ENCODE measurements at places on chromosomes 12 and 14.

DNA sequence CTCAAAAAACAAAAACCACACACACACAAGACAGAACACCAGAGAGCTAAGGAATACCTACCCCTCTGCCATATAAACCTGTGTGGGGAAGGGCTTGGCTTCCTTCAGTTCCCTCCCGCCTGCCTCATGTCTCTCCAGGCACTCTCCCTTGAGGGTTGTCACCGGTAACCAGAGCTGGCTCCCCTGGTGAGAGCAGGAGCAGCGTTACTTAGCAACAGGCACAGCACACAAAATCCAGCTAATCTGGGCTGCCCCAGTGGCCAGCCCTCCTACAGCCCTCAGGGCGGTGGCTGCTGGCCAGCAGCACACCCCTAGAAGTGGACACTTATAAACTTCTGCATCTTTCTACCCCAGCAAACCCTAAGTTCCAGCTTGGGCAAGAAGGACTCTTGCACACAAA is 21.6 kb upstream of the NR4A1 start:
- DNase-seq: no peak

- no peak for DNase-seq
Measured at GRCh38 chr12:53670308-53670707, 5.6 kb downstream of the ATP5MC2 start.

DNA sequence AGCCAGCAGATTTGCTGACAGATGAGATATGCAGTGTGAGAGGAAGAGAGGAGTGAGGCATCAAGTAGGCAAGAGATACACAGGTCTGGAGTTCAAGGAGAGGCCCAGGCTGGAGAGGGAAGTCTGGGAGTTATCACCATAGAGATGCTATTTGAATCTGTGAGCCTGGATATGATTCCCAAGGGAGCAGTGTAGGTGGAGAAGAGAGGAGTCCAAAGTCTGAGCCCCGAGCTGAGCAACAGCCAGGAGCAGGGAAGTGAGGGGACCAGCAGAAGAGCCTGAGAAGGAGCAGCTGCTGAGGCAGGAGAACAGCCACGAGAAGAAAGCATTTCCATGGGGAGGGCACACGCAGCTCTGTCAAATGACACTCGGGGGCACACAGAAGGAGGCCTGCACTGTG is 20.2 kb upstream of the NXPH4 start:
- no peak for DNase-seq

- DNase-seq: no peak
Measured at GRCh38 chr12:98763656-98764055, 118.6 kb downstream of the APAF1 start.

GRCh38 chr12:55142669-55143565 is 16.7 kb downstream of the OR9K2 start:
- DNase-seq: peak; percentile 59

- DNase-seq: no peak
Measured at GRCh38 chr14:93909429-93910128, 17.6 kb upstream of the FAM181A start.

DNA sequence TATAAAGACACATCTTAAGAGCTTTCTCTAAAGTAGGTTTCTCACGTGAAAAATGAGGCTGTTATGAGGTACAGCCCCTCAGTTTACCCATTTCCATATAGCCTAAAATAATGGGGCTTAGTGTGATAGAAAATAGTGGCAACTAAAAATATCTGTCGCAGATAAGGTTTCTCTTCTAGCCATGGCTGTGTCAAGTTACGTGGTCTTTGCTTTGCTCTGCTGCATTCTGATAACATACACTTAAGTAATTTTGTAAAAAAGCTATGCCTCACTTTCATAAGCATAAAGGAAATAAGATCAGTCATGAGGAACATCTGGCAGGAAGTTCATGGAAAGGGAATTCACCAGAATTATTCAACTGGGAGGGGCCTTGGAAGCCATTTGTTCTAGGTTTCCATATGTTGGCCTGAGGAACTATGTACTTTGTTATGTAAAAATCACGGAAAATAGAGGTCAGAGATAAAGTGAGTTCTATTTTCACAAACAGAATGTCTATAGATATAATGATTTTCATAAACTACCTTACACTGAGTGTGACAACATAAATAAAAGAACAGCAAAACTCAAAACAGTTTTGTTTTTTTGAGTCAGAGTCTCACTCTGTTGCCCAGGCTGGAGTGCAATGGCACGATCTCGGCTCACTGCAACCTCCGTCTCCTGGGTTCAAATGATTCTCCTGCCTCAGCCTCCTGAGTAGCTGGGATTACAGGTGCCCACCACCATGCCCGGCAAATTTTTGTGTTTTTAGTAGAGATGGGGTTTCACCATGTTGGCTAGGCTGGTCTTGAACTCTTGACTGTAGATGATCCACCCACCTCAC is 195.6 kb upstream of the KRR1 start:
- DNase-seq: no peak

DNA sequence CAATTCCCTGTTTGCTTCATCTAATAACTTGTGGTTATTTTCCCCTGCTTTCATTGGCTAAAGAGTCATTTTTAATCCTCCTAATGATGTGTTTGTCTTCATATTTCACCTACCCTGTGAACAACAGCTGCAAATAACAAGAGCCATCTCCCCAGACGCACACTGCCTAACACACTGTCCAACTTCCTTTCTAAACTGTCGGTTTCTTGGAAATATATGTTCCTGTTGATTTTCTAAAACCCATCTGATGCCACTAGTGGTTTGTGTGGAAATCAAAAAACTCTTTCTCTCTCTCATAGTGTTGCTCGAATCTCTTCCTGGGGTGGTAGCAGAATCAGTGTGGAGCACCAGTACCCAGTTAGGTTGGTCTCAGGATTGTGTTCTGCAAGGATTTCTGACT is 226.9 kb downstream of the EPS8 start:
- no peak for DNase-seq

DNA sequence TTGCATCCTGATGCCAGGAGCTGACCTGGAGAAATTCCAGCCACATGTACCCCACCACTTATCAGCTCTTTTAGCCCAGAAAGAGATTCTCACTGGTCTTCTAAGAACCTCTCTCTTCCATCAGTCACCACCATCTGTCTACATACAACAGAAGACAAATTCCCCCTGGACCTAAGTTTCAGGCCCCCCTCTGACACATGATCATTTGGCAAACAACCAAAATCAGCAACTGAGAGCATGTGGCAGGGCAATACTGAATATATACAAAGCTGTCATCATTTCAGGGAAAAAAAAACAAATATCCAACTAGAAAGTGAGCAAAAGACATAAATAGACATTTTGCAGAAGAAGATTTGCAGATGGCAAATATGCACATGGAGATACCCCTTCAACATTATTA is 180.2 kb downstream of the FOXN3 start:
- DNase-seq: no peak

GRCh38 chr12:111045941-111046340 is 125.6 kb upstream of the MYL2 start:
- DNase-seq: no peak

All from activated CD8-positive, alpha-beta memory T cell treated with anti-CD3 and anti-CD28 coated beads, Interleukin-2, amount 50 U/mL, for 48 hours (primary cell).